Hematopoietic multipotent progenitor cell (in vitro differentiated cells): ENCODE measurements at places on chromosomes 5 and 9.

GRCh38 chr9:131020862-131021261 is 11.9 kb downstream of the LAMC3 start:
- DNase-seq = no peak

DNA sequence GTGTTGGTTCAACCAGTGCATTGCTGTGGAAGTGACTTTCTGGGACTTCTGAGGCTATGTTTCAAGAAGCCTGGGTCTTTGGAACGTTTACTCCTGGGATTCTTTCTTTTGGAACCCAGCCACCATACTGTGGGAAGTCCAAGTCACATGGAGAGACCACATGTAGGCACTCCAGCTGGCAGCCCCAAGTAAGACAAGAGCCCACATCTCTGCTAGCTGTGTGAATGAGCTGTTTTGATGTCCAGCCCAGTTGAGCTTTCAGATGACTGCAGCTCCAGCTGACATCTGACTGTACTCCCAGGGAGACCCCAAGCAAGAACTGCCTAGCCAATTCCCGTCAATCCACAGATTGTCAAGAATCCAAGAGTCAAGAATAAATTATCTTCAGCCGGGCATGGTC is 60.1 kb upstream of the SPATA31D4 start:
- no peak for DNase-seq

GRCh38 chr5:84131372-84131771 is 253.3 kb downstream of the EDIL3 start:
- DNase-seq = no peak

DNA sequence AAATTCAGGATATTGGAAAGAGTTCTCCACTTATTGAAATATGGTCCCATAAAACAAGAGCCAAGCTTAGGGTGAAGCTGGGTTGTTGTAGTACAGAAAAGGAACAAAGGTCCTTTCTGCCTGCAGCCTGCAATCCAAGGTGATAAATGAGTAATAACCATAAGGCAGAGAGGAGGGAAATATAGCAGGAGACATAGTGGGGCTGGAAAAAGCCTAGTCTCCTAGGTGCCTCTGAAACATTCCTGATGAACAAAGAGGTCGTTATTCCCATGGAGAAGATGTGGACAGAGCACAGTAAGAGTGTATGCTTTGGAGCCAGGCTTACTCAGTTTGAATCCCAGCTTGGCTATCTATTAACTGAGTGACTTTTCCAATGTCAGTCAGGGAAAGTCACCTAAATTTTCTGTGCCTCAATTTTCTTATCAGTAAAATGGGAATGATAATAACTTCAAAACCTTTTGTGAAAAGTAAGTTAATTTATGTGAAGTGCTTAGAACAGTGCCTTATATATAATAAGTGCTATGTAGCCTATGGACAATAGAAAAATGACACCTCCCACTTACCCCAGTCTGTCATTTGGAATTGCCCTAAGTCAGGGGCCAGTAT is 110.8 kb upstream of the GRIN3A start:
- no peak for DNase-seq

DNA sequence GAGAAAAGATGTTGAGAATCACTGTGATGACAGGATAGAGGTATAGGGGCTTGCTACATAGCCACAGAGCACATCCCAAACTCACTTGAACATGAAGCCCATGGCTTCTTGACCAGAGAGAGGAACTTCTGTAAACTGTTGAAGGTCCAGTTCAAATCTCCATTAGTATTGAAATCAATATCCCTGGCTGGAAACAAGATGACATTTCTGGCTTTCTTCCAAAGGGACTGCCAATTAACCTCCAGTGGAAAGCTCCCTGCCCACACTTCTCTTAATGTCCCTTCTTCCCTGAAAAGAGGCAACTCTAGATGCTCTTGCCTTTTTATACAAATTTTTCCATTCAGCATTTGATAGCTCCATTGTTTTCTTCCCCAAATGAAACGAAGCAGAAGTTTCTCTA is 612.1 kb downstream of the EBF1 start:
- no peak for DNase-seq

- DNase-seq = no peak
Observed at GRCh38 chr9:97366476-97366875, 45.4 kb upstream of the TDRD7 start.

- DNase-seq = no peak
Observed at GRCh38 chr9:97755618-97756267, 58.6 kb upstream of the XPA start.

DNA sequence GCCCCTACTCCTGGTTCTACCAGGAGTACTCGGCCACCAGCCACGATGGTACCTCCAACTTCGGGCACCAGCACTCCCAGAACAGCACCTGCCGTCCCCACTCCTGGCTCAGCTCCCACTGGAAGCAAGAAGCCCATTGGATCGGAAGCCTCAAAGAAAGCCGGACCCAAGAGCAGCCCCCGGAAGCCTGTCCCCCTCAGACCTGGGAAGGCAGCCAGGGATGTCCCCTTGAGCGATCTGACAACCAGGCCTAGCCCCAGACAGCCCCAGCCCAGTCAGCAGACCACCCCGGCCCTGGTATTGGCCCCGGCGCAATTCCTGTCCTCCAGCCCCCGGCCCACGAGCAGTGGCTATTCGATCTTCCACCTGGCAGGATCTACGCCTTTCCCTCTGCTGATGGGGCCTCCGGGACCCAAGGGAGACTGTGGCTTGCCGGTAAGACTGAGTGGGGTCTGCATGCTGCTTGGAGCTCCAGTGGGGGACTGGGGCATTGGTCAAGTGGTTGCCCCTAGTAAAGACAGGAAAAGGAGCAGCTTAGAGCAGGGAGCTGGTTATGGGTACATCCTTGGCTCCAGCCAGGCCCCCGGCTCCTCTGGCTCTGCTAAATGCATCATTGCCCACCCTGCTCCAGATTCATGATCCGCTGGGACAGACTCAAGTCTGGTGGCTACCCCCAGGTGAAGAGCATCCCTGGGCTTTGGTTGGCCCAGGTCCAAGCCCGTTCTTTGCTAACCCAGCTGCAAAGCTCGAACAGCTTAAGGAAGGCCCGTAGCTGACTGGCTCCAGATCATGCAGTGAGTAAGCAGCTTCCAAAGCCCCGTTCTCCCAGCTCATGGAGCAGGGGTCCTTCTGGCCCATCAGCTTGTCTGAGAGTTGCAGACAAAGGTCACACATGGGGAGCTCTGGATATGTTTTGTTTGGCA is 14.0 kb downstream of the COL27A1 start:
- no peak for DNase-seq

DNA sequence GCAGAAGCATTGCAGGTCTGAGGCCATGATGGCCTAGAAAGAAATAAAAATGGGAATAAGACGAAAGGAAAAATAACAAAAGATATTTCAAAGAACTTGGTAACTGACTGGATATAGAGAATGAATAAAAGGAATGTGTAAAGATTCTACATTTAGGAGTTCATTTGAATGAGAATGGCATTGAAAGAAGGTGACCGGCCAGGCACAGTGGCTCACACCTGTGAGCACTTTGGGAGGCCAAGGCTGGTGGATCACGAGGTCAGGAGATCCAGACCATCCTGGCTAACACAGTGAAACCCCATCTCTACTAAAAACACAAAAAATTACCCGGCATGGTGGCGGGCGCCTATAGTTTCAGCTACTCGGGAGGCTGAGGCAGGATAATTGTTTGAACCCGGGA is 8.6 kb downstream of the ZBTB26 start:
- DNase-seq = no peak

- DNase-seq = no peak
Observed at GRCh38 chr9:14520341-14520740, 172.9 kb downstream of the ZDHHC21 start.

DNA sequence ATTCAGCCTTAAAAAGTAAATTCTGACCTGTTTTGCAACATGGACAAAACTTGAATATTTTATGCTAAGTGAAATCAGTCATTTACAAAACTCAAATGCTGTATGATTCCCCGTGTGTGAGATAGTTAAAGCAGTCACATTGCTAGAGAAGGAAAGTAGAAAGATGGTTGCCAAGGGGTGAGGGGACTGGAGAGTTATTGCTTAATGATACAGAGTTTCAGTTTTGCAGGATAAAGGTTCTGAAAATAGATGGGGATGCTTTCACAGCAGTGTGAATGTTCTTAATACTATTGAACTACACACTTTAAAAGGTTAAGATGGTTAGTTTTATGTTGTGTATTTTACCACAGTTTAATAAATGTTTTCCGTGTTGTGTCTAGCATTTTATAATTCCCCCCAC is 51.2 kb downstream of the SGCD start:
- DNase-seq = no peak

DNA sequence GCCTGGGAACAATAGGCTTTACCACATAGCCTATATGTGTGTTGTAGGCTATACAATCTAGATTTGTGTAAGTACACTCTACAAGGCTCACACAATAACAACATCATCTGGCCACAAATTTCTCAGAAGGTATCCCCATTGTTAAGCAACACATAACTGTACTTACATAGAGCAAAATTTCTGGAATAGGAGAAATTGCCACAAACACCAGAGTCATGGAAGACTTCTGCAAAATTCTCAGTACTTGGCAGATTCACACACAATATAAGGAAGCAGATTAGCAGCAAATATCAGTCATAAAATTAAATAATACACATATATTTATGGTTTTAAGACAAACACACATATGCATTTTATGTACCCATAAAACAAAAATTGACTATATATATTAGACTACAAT is 16.4 kb downstream of the GNAQ start:
- DNase-seq = no peak

GRCh38 chr9:70035691-70036090 is 8.0 kb upstream of the MAMDC2 start:
- DNase-seq = no peak

DNA sequence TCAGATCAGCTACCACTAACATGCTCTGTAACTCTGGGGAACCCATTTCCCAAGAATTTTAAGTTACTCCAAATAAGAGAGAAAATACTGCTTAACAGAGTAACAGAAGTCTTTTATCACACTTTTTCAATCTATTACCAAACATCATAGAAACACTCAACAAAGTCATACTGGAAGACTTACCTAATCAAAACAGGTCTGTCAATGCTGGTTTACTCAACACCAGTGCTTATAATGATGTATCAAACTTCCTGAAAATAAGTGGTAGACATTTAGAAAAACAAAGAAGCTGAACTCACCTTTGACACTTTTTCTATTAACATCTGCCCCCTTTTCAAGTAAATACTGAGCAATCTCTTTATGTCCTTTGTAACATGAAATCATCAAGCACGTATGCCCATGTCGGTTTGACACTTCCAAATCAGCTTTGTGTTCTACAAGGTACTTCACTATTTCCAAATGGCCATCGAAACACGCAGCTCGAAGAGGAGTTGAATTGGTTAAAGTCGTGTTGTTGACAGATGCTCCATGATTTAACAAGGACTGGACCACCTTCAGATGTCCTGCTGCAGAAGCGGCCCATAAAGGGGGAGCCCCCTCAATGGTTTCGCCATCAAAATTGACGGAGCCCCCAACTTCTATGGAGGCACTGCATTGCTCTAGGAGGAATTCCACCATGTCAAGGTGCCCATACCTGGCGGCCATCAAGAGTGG is 1.8 kb downstream of the FEM1C start:
- no peak for DNase-seq

DNA sequence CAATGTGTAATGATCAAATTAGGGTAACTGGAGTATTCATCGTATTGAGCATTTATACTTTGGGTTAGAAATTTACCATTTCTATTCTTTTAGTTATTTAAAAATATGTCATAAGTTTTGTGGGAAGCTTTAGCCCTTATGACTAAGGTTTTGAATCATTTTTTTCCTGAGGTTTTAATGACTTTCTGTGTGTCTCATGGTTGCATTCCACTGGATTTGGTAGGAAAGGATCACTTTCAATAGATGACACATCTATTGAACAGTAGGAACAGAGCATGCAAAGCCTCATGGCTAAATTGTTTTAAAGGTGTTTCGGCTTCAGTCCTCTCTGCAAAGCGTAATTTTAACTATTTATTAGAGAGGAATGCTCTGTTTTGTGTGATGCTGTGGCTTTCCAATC is 512.4 kb upstream of the CHD1 start:
- no peak for DNase-seq

DNA sequence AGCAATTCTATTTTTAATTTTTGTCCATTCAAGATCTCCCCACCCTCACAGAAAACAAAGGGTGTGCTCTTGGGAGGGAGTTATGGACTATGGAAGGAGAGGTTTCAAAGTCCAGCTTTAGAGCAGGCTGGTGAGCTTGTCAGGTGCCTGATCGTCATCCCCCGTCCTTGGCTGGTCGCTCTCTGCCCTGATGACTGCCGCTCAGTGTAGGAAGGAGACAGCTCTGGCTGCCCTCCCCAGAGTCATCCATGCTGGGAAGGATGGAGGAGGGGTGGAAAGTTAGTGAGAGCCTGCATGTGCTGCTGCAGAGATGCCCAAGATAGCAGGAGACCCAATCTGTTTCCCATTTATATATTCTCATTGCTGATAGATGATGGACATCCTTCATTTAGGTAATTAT is 96.6 kb downstream of the NLN start:
- DNase-seq = no peak

GRCh38 chr9:133334161-133334560 is 1.8 kb downstream of the SURF6 start:
- no peak for DNase-seq

- no peak for DNase-seq
Observed at GRCh38 chr9:2338777-2339365, 282.7 kb upstream of the VLDLR start.

GRCh38 chr5:175275097-175275496 is 168.9 kb downstream of the DRD1 start:
- no peak for DNase-seq

- no peak for DNase-seq
Observed at GRCh38 chr5:148843510-148844318, 17.3 kb downstream of the ADRB2 start.

- no peak for DNase-seq
Observed at GRCh38 chr9:96056226-96056625, 180.7 kb downstream of the ERCC6L2 start.

DNA sequence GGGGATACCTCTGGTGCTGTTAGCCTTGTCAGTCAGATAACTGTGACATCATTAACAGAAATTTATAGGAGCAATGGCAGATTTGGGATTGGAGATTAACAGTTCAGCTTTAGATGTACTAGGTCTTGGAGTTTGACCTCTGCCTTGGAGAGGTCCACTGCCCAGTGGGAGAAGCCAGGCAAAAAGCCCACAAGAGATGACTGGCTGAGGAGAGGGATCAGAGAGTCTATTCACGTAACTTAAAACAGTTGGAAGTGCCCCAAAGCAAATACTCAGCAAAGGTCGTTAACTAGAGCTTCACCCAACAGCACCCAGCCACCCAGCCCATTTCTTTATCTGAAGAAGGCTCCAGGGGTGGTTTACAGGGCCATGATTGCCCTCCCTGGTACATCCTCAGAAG is 232.7 kb upstream of the PPP1R2B start:
- DNase-seq = no peak
